ENCODE measurements at places on chromosomes 1 and 21. TPM values are rescaled to one million over a fixed set of nuclear protein-coding genes. Genes with fewer than 3 reads are reported as not detected.

GRCh38 chr1:214050513-214051401 lies 63.0 kb downstream of the PROX1 start:
- DNase-seq = no peak

GRCh38 chr1:110339407-110340206 lies 430 bp downstream of the RBM15 start:
- DNase-seq = no peak

- no peak for DNase-seq
These were observed 10.0 kb upstream of the CDA start for GRCh38 chr1:20578721-20579395.

- DNase-seq = no peak
These were observed 23.5 kb downstream of the CXADR start for GRCh38 chr21:17536381-17536780.

DNA sequence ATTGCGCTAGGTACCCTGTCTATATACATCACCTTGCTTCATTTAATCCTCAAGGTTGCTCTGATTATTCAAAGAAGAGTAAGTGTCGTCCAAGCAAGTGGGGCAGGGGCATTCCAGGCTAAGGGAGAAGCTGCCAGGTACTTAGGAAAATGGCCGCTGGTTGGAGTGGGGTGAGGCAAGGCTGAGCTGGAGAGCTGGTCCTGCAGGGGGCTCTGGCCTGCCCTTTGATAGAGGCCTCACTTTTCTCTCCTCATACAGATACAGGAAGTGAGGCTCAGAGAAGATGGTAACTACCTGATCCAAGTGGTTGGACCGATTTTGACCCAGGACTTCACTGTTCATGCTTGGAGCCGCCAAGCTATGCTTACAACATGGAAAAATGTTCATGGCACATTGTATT lies 86.9 kb upstream of the ZBTB40 start:
- DNase-seq = no peak

GRCh38 chr1:36824390-36824861 lies 209.9 kb downstream of the GRIK3 start:
- no peak for DNase-seq

DNA sequence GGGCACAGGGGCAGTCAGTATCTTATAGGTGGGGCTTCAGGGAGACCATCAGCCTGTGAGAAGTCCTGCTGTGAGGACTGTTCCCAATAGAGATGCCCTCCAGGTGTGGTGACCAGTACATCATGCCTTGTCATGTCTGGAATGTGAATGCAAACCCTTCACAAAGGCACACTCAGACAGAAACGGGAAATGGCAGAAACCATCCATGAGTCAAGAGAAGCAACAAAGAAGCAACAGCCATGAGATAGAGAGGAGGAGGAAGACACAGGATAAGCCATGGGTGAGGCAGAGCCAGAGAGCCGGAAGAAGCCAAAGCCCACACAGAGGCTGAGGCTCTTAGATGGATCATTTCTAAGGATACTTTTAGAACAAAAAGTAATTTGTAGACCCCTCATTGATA lies 20.1 kb upstream of the ZP4 start:
- DNase-seq = no peak

GRCh38 chr1:197485790-197486189 lies 217.7 kb downstream of the CRB1 start:
- no peak for DNase-seq

DNA sequence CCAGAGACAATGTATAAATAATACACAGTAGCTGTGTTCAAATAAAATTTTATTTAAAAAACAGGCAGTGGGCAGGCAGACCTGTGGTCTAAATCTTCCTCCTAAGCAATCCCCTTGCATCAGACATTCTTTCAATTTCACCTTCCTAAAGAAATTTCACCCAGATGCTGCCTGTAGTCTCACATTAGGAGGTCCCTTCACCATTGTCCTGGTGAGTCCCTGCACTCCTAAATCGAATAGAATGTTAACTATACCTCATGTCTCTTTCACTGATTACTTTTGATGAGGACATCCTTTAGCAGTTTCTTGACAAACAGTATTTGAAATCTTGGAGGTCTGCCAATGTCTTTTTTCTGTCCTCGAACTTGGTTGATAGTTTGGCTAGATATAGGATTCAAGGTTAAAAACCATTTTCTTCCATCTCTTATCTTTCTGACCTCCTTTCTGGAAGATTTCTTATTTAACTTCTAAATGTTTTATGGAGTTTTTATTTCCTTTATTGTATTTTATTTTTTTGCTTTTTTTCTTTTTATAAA lies 77.5 kb downstream of the LPGAT1 start:
- no peak for DNase-seq

DNA sequence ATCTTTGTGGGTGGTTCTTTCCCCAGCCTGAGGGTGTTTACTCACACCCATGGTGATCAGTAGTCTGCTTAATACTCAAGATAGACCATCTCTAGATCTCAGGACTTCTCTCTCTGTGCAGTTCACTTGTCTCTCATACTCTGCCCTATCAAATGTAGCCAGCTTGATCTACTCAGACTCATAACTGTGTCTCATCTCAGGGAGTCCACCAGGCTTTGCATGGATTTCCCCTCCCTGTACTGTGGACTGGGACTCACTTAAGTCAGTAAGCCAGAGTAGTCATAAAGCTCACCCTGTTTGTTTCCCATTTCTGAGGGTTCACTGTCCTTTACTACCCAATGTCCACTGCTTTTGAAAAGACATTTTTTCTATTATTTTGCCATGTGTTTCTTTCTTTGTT lies 41.8 kb downstream of the LYPLAL1 start:
- no peak for DNase-seq

GRCh38 chr21:26091480-26092018 lies 79.0 kb downstream of the APP start:
- no peak for DNase-seq

DNA sequence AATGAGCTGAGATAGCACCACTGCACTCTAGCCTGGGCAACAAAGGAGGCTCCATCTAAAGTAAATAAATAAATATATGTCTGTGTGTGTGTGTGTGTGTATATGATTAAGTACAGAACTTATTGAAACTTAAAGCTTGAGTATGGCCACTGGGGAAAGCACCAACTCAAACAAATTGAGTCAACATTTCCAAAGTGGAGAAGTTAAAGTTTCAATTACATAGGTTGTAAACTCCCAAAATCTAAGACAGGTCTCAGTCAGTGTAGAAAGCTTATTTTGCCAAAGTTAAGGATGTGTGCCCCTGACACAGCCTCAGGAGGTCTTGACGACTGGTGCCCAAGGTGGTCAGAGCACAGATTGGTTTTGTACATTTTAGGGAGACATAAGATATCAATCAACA lies 458.9 kb upstream of the RGS18 start:
- DNase-seq = no peak

GRCh38 chr1:38833146-38833545 lies 26.4 kb downstream of the RRAGC start:
- DNase-seq = no peak

- peak; percentile 32 for DNase-seq
These were observed 20.7 kb downstream of the MIS18A start for GRCh38 chr21:32257962-32258785.

- DNase-seq = no peak
These were observed 28.3 kb downstream of the GADD45A start for GRCh38 chr1:67713057-67713846.

- no peak for DNase-seq
These were observed 64.5 kb upstream of the CHRM3 start for GRCh38 chr1:239321877-239322276.

DNA sequence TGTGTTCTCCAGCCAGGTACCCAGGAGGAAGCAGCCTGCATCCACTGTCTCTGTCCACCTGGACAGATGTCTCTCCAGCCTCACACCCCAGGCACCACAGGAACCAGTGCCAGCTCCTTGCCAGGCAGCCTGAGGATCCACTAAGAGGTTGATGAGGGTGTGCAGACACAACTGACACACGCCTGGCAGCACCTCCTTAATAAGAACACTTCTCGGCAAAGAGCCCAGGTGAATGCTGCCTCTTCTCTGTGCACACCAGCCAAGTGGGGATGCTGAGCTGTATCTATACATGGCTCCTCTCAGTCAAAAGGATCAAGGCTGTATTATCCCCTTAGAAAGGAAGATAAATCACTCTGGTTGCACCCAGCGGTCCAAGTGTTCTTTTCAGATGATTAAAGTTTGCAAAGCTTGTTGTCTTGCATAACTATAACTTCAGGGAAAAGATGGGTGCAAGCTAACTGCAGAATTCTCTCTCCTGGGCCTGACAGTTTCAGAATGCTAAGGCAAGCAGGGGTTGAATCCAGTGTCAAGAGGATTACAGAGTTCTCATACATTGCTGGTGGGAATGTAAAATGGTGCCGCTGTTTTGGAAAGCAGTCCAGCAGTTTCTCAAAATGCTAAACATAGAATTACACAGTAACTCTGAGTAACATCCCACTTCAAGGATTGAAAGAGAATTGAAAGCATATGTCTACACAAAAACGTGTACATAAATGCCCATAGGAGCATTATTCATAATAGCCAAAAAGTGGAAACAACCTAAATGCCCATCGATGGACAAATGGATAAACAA lies 3.7 kb upstream of the CAPN8 start:
- no peak for DNase-seq

DNA sequence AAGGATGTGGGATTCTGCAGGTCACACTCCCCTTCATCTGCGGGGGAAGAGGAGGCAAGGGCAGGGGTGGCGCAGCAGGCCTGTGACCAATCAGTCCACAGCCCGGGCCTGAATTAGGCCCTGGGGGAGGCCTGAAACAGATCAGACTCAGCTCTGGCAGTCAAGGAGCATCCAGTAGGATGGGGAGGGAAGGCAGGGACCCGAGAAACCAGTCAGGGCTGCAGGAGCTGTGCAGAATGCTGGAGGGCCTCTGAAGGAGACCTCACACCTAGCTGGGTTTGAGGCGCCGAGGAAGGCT lies 12.7 kb downstream of the TNNT2 start:
- DNase-seq = no peak

- DNase-seq = no peak
These were observed 220.0 kb downstream of the PAPPA2 start for GRCh38 chr1:176682830-176683535.

DNA sequence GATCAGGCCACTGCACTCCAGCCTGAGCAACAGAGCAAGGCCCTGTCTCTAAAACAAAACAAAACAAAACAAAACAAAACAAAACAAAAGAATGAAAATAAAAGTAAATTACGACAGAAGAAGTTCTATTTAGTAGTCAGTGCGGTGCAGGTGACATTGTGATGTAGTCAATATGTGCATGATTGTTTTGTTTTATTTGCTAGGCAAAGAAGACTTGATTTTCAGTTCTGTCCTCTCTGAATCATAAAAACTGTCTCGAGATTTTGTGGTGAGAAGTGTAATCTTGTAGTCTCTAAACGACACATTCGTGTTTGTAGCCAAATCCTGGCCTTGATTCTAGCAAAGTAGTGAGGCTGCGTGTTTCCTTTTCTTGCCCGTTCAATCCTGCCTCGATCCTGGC lies 23.5 kb downstream of the PEX14 start:
- no peak for DNase-seq

DNA sequence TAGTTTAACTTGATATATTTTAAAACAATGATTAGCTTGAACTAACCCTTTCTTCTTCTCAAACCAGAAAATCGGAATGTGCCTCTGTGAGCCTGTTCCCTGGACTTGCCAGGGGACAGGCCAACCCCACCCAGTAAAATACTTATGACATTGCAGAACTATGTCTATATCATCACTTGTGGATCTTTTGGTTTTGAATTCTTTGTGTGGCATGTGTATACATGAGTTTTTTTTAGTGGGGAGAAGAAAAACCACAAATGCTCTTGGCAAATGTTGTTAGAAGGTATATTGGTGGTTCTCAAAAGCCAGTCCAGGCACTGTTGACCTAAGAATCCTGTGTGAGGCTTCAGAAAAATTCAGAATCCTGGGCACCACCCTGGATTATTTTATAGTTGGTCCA lies 347.4 kb downstream of the SIPA1L2 start:
- no peak for DNase-seq

- DNase-seq = no peak
These were observed 251.3 kb downstream of the KCNH1 start for GRCh38 chr1:210882414-210883221.

DNA sequence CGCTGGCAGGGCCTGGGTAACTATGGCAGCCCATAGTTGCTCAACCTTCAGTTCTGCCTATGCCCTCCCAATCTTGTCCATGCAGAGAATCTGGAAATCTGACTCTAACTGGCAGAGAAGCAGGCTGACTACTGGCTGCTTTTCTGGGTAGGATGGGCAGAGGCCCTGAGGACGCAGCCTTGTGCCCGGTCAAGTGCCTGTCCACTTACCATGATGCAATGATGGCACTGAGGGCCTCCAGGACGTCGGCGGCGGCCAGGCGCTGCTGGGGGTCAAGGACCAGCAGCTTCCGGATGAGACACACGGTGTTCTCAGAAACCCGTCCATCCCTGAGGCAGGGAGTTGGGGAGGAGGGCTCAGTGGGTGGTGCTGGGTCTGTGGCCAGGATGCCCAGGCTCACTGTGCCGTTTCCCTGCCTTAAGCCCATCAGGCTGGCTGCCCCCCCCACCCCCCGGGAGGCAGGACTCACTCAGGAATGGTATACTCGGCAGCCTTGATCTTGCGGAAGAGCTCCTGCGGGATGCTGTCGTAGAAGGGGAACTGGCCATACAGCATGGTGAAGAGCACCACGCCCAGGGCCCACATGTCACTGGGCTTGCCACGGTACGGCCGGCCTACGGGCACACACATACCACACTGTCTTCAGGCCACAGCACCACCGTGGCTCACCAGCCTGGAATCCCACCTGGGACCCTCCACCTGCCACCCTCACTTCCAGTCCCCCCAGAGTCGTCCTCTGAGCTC lies 20.4 kb upstream of the EVA1B start:
- no peak for DNase-seq

DNA sequence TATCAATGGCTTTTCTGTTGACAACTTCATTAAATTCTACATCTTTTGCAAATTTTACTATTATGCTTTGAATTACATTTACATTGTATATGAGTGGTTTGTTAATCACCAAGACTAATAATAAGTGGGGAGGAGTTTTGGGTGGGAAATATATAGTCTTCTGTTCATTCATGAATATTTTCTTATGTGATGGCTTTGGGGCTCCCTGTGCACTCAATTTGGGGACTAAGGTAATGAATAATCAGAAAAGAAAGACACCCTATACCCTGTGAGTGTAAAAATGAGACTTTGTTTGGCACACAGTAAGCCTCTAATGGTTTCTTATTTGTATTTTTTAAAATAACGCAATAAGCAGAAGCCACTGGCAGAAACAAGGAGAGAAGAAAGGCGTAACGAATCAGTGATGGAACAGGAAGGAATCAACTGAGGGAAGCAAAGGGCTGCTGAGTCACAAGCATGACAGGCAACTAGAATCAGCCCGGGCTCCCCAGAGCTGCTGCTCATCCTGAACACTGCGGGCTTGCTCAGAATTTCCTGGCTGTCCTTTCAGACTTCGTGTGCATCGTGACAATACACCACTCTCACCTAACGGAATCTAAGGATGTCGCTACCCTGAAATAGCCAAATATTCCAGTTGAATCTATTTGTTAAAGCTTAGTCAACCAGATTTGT lies 20.8 kb upstream of the RGS2 start:
- no peak for DNase-seq

Gene SIM2
- total RNA-seq = not detected

Gene CHRM3
- 3.0 TPM for total RNA-seq

Gene INSRR
- 0.12 TPM for total RNA-seq

Gene RGS18
- total RNA-seq = 18.4 TPM

Gene CELA3A
- not detected for total RNA-seq

Gene TSACC
- not detected for total RNA-seq

Gene TMEM52
- 0.74 TPM for total RNA-seq

Gene U2AF1
- total RNA-seq = 76.9 TPM

Gene GJC2
- total RNA-seq = 2.8 TPM

Gene LDLRAD1
- not detected for total RNA-seq

Gene OR10J1
- not detected for total RNA-seq

Gene AGO4
- 19.9 TPM for total RNA-seq

Gene TRIM67
- total RNA-seq = 0.06 TPM

Gene TNNI3K
- total RNA-seq = 1.4 TPM

Gene TEX38
- not detected for total RNA-seq

All from omental fat pad (tissue), 4 donors.